ENCODE measurements at places on chromosomes 5 and 9.
A peak's percentile ranks its signal among the peaks of the same experiment; 100 is the strongest.

DNA sequence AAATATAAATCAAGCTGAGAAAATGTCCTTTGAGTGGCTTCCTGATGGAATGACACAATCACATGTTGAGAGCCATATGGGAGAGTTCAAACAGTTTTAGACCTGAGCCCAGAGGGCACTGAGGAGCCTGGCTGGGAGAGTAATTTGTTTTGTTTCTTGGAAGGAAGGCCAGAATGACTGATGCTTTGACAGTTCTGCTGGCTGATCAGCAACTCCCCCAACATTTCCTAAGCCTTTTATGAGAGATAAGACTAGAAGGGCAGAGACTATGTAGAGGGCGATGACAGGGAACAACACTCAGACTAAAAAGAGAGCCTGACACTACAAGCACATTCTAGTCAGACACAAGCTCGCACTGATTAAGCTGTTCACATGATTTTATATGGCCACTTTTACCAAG is 169.2 kb downstream of the COX7C start:
- no peak for DNase-seq

GRCh38 chr5:73129143-73129542 is 8.8 kb downstream of the TMEM171 start:
- DNase-seq, result no peak

DNA sequence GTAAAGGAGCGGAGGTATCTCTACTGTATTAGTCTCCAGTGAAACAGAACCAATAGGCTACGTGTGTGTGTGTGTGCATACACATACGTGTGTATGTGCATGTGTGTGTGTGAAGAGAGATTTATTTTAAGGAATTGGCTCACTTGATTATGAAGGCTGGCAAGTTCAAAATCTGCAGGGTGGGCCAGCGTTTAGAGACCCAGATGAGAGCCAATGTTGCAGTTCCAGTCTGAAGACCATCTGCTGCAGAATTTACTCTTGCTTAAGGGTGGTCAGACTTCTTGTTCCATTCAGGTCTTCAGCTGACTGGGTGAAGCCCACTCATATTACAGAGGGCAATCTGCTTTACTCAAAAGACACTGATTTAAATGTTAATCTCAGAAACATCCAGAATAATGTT is 119.2 kb downstream of the FGF18 start:
- DNase-seq, result no peak

DNA sequence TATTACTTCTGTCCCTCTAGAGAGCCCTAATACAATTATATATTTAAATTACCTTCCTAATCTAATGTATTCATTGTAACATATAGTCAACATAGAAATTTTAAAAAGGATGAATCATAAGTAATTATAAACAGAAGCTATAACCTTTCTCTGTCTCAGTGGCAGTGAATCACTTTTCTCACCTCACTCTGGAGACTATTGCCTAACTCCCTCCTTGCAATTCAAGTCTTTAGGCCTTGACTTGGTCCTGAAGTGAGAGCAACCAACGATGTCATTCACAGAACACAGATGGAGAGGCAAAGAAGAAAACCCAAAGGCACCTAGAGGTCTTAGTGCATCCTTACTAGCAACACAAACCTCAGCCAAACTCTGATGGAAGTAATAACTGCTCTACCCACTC is 133.3 kb upstream of the DPYSL3 start:
- DNase-seq, result no peak

- DNase-seq, result no peak
Measured at GRCh38 chr9:100639854-100640253, 62.0 kb downstream of the CAVIN4 start.

DNA sequence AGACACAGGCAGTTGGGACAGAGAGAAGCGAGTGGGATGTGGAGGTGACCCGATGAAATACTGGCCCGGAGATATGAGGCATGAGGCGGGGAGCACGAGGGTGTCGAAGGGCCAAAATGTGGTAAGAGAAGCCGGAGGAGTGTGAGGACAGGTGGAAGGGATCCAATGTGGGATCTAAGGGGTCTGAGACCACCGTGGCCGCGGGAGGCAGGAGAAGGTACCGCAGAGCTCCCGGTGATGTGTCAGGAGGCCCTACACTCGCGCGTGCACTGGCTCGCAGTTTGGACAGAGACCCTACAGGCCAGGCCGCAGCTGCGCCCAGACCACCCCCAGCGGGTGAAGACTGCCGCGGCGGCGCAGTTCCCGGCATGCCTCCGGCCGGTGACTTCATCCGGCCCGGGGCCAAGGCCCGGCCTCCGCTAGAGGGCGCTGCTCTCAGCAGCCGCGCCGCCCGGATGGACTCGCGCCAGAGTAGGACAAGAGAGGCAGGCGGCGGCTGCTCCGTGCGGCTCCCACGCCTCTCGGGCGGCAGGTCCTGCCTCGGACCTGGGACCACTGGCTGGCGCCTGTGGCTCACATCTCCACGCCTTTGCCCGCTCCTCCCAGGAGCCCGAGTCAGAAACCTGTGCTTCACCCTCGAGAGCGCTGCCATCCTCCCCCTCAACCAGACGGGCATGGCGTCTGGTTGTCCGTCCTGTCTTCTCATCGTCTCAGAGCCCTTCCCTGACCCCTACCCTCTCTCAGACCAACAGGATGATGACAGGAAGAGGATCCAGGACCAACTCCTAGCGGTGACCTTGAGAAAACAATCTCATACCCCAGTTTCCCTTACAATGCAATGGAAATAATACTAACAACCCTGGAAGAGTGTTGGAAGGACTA is 35.4 kb upstream of the STING1 start:
- DNase-seq, result peak; percentile 88

- no peak for DNase-seq
Measured at GRCh38 chr9:14652729-14653377, 40.4 kb downstream of the ZDHHC21 start.

- no peak for DNase-seq
Measured at GRCh38 chr5:58002323-58002722, 457.6 kb downstream of the PLK2 start.

DNA sequence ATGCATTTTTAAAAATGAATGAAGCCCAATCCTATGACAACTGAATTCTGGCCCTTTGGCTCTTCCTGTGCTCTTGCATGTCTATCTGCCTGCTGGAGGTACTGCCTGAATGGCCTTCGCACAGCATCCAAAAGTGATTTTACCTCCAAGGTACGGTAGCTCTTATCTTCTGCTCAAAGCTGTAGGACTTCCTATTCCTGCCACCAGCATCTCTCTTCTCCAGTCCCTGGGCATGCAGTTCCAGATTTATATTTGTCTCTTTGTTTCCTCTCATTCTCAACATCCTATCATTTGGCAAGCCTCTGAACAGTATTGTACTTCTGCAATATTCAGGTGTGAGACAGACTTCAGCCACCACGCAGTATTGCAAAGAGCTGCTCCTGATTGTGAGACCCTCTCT is 43.7 kb upstream of the SH3GL2 start:
- DNase-seq, result no peak

- DNase-seq, result no peak
Measured at GRCh38 chr5:43680286-43680685, 77.3 kb downstream of the NNT start.

GRCh38 chr9:125246261-125246667 is 5.1 kb upstream of the HSPA5 start:
- DNase-seq, result no peak

DNA sequence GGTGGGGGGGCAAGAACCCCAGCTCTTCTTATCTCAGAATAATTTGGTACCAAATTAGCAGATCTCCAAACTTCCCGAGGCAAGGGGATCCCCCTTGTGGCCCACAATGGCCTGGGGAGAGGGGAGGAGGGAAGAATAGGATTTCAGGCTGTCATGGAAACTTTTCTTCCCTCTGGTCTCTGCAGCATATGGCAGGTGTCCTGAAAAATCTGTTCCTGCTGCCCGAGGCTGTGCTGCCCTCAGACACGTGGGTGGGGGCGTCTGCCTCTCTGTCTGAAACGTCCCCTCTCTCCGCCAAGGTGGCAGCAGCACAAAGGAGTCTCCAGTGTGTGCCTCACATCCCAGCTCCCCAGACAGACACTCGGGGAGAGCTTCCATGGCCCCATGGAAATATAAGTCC is 34.0 kb downstream of the CCNJL start:
- DNase-seq, result no peak

DNA sequence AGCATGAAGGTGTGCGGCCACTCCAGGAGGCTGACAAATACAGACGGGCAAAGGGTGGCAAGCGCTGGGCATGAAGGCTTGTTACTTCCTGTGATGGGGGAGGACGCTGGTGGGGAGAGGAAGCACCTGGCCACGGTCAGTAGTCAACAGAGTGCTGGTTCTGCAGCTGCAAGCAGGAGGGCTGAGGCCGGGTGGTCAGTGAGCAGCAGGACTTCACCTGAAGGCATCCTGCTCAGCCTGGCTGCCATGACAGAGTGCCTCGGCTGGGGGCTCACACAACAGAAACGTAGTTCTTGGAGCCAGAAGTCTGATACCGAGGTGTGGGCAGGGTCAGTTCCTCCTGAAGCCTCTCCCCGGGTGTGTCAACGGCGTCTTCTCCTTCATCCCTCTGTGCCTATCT is 118.6 kb upstream of the IRX4 start:
- DNase-seq, result no peak

DNA sequence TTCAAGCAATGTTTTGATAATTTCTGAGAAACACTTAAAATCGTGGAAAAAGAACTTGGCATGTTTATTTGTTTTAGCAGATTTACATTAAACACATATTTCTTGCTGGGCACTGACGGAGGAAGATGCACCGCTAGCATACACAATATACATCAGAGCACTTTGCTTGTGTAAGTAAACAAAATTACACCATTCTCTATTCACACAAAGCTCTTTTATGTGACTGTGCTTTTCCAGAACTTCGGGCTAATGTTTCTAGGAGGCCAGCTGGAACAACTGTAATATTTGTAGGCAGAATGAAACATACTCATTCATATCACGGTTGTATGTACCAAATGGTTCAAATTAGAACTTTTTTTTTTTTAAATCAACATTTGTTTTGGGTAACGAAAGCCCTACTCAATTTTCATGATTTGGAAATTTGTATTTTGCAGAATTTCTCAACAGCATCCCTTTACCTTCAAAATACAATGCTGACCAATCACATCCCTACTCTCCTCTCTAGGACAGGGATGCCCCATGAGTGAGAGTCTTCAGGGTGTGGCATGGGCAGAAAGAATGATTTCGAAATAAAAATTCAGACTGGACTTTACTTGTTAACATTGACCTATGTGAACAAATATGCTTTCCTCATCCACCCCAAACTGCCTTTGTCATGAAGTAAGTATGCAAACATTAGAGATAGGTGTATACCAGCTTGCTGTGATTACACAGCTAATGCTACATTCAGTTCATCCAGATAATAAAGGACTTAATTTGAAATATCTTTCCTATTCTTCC is 425.1 kb downstream of the BNC2 start:
- no peak for DNase-seq

- no peak for DNase-seq
Measured at GRCh38 chr9:91844190-91844589, 105.8 kb downstream of the ROR2 start.

DNA sequence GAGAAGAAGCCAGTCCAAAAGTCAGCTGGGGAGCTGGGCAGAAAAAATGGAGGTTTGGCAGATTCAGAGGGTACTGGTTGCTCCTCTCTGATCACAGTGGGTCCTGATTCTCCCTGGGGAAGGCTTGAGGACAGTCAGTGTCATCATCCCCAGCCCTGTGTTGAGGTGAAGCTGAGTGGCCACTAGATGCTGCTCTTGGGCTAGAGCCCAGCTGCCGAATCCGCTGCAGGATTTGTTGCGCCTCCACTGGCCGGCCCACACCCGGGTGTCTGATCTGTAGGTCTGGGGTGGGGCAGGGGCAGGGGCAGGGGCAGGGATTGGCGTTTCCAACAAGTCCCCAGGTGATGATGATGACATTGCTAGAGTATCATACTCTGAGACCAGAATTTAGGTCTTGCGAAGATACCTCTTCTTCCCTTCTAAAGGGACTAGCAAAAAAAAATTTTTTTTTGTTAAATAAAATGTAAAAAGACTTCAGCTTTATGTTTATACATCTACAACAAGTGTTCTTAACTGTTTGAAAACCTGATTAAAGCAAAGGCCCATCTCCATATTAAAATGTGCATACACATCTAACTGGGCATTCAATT is 106.8 kb downstream of the PDE6A start:
- DNase-seq, result peak; percentile 43

DNA sequence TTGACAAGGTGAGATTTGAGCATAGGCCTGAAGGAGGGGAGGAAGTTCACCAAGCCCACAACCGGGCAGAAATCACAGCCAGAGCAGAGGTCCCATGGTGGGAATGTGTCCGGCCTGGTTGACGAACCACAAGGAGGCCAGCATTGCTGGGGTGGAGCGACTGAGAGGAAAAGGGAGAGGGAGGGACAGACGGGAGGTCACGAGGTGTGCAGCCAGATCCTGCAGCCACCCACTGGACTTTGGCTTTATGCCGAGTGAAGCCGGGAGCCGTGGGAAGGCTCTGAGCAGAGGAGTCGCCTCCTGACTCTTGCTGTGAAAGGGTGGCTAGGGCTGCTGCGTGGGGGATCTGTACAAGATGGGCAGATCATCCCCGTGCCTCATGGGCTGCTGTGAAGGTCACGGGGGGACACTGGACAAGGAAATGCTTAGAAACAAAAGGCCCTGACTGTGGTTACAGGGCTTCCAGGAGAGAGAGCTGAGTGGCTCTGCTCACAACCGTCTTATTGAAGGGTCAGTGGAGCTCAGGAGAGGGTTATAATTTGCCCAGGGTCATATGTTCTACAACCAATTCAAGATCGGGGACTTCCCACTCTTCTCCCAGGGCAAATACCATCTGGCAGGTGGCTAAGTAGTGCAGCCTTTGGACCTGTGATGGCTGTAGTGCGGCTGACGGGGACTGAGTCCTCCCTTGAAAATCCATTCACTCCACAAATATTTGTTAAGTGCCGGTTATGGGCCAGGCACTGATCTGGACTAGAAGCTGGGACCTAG is 15.6 kb upstream of the CD74 start:
- no peak for DNase-seq

DNA sequence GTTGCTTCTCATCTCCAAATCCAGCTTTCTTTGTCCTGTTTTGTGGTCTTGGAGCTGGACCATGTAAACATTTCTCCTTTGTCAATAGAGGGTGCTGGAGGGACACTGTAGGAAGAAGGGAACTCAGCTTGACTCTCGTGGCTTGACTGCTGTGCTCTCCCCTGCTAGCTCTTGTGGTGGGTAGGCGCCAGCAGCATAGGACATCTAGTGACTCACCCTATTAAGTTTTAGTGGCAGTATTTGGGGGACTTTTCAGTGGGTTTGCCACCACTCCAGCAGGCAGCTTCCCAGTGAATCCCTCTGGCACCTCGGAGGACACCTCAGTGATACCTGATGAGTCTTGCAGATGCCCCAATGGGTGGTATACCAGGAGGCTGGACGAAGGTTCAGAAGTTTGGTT is 97.8 kb downstream of the TSSK1B start:
- DNase-seq, result no peak

- DNase-seq, result no peak
Measured at GRCh38 chr9:73073337-73074175, 78.1 kb upstream of the ANXA1 start.

GRCh38 chr5:95620030-95620869 is at the start of gene GPR150:
Gene GPR150 (plus strand): TSS chr5:95620087. CDS start chr5:95620276, 189 bp downstream.
- peak; percentile 56 for DNase-seq
